ENCODE measurements at places on chromosomes 5 and 9.

- no peak for DNase-seq
These were observed 314.0 kb downstream of the SEMA5A start for GRCh38 chr5:9231842-9232241.

- DNase-seq, result no peak
These were observed 39.4 kb downstream of the RNF44 start for GRCh38 chr5:176497852-176498251.

DNA sequence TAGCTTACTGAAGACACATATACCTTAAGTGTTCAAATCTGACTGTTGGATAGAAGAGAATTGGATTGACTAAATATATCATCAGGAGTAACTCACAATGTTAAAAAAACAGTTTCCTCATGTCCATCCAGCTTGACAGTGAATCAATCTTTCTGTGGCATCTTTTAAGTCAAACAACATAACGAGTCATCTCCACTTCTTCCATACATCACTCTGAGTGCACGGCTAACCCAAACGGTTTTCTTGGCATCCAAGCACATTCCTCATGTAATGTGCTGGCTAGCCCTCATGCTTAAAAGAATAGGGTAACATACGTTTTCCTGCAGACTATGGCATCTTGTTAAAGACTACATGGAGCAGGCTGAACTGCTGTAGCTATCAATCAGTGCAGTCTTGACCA is 291.5 kb upstream of the TRPC7 start:
- DNase-seq, result no peak

- DNase-seq, result no peak
These were observed 7.0 kb downstream of the C9orf85 start for GRCh38 chr9:71918419-71918818.

DNA sequence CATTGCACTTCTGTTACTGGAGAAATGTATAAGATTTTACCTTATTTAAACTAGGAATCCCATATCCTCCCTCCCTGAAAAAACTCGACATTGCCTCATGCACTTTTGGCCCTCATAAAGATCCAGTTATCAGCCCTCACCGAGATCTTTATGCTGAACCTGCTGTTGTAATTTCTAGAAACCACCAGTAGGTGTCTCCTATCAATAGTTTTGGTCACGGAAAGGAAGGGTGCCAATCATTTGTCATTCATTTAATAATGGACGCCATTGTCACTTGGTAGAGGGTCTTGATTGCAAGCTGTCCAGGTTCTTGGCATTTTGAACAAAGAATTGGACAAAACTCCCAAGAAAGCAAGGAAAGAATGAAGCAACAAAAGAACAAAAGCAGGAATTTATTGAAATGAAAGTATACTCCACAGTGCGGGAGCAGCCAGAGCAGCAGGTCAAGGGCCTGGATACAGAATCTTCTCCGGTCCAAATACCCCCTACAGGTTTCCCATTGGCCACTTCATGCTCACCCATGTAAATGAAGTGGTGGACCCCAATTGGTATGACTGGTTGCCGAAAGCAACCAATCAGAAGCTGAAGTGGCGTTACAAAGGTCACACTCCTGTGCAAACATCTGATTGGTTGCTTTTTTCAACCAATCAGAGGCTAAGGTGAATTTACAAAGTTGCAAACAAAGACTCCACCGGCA is 524.3 kb downstream of the PSAT1 start:
- DNase-seq, result no peak

DNA sequence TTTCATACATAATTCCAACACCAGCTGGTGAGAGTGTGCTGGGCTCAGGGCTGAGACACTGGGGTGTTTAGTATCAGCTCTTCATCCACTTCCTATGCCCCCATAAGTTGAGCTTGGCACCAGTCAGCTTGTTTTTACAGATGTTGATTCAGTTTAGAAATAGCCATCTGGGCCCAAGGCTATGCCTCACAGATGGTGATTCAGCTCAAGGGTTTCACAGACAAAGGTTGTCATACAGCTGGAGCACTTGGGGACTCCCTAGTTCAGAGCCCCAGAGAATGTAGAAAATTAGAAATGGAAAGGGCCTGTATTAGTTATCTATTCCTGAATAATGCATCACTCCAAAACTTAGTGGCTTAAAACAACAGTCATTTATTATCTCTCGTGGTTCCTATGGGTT is 10.3 kb upstream of the CRHBP start:
- DNase-seq, result no peak

DNA sequence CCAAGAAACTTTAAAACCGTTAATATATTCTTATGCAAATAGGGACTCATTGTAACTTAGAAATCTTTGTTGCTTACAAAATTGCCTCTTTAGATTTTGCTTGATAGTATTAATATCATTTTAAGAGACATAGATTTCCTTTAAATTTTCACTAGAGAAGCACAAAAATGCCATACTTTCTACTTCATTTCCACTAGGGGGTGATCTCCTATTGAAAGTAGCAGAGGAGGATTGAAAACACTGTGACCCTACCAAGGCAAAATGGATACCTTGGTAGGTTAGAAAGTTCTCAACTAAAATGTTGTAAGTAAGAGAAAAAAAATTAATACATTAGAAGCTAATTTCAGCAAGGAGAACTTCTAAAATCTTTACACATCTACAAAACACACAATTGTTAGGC is 204.9 kb downstream of the CHSY3 start:
- DNase-seq, result no peak

DNA sequence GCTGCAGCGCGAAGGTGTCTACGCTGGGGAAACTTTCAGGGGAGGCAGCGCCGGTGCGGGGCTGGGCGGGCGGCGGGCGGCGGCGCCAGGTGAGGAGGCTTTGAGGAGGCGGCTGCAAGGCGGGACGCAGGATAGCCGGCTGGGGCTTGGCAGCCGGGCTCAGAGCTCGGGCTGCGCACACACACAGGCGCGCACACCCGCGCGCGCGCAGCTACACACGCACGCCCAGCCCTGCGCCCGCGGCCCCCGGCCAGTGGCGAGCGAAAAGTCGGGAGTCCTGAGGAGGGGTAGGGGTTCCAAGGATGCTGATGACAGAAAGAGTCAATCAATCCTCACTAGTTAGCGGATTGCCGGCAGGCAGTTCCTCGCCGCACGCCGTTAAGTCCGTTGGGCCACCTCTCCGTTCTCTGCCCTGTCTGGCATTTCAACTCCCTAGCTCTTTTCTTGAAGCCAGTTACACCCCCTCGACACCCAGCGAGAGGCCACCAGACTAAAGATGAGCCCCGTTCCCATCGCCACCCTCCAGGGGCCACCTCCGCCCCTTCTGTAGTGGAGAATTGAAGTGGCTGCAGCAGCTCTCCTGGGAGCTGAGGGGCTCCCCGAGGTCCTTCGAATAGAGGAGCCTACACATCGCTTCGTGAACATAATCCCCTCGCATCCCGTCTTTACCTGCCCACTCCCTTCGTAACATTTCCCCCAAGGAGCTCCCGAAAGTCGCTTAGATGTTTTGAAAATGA is 1640.3 kb upstream of the C9orf72 start:
- no peak for DNase-seq

DNA sequence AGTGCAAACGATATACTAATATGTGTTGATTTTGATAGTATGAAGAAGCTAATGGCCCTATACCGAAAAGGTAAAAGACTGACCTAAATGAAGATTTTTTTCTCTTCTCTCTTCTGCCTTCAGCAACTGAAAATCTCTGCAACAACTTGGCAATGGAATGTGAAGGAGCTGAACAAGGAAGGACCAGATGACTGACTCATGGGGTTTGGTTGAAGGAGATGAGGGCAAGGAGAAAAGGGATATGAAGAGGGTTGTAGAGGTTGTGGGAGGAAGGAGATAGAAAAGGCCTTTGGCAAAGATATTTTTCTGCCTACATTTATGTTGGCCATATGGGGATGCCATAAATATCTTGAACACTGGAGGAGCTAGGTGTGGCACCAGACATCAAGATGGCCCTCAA is 129.7 kb upstream of the CHD1 start:
- no peak for DNase-seq
